ENCODE measurements at places on chromosomes 16 and 17. TPM values are rescaled to one million over a fixed set of nuclear protein-coding genes. Genes with fewer than 3 reads are reported as not detected.

DNA sequence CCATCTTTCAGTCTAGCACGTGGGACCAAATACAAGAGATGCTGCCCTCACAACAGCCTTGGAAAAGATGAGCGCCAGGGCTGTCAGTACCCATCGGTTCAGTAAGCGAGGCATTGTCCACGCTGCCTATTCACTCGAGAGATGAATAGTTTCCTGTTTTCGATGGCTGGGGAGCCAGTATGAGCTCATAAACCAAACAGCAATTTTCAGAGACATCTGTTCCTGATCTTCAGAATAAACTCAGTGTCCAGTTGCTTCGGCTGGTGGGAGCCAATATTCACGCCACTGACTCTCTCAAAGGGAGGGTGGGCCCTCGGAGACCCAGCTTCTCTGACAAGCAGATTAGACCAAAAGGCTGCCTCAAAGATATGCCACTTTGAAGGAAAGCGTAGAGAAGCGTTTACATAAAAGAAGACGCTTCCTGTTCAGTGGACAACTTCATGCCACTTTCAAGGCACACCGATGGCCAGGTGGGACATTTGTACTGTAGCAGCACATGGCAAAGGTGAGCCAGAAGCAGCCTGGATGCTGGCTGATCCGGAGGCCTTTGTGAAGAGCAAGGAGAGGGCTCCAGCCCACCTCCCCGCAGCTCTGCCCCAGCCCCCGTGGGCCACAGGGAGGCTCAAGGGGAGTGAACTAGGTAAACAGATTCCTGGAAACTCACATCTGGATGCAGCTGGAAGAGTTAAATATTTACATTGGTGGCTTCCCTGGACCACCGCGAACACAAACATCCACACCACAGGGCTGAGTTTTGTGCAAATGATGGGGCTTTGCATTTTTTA is 6.0 kb downstream of the TIMM22 start:
- no peak for DNase-seq

DNA sequence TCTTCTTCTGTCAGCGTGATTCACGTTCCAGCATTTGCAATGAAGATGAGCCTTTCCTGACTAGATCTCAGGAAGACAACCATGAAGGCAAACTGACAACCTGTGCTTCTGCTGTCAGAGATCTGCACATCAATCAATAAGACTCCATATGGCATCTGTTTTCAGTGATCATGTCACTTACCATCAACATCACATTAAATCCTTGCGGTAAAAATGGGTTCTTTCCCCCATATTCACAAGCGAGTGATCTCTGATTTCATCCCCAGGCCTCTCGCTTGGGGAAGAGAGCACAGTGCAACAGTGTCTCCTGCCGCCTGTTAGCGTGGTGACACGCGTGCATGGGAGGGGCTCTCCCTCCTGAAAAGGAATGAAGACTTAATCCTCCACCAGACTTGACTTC is 11.1 kb downstream of the NACA2 start:
- no peak for DNase-seq

GRCh38 chr17:37098910-37099664 is 150.3 kb downstream of the AATF start:
- DNase-seq: no peak

- DNase-seq: no peak
Measured at GRCh38 chr17:7041607-7042500, 2.0 kb downstream of the SLC16A11 start.

DNA sequence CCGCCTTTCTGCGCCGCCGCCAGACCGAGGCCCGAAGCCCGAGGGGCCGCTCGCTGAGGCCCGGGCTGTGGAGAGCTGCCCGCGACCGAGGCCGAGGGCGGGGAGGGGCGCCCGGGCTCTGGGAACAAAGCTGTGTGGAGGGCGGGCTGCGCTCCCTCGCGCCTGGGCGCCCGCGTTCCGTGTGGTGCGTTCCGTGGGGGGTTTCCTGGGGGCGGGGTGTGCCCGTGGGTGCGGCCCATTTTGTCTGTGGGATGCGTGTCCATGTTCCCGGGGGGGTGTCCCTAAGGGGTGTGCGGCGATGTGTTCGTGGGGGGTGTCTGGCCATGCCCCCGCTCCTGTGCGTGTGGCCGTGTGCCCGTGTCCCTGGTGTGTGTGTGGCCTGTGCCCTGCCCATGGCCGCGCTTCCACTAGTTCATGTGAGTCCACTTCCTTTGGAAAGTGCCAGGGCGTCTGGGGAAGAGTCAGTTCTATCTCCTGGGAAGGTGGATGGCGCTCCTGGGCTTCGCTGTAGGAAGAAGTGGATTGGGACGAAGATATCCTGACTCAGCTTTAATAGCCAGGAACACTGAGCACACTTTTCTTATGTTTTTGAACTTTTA is 520 bp downstream of the JPT2 start:
- no peak for DNase-seq

DNA sequence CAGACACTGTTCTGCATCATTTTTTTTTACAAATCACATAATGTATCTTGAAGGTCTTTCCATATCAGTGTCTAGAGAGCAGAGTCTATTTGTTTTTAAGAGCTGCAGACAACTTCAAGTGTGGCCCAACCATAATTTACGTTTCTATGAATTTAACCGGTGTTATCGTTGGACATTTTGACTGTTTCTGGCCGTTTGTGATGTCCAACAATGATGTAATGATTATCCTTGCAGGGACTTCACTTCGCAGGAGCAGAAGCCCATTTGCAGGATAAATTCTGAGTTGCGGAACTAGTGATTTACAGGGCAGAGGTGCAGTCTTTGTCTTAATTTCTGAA is 26.9 kb upstream of the HLF start:
- no peak for DNase-seq

DNA sequence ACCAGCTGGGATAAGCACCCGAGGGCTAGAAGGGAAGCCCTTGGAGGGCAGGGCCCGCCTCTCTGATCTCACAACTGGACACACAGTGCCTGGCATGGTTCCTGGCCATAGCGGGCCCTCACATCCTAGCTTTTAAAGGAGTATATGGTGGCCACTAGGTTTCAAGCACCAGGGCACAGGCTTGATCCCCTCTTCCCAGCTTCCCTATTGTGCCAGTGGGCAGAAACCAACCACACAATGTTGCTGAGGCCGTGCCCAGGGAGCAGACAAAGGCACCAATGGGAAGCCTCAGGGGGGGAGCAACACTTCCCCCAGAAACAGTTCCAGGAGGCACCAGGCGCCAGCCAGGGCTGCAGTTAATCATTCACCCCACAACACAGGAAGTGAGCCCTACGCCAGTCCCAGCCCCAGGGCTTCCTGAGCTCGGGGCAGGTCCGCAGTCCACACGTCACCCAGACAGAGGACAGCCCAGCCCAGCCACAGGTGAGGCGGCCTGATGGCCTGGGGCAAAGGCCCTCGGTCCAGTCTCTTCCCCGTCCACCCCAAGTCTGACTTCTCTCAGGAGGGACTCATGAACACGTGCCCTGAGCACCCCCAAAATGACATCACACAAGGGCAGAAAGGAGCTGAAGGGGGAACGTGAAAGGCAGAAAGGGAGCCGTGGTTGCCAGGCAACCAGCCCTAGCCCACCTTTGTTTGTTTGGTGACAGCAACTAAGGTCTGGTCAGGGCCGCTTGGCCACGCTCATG is 12.8 kb downstream of the SMIM5 start:
- no peak for DNase-seq

GRCh38 chr16:28875134-28876018 is 2.9 kb upstream of the ATP2A1 start:
- no peak for DNase-seq

Gene RNF227
- total RNA-seq: 0.80 TPM

Gene IL21R
- total RNA-seq: 0.22 TPM

Gene FADS6
- not detected for total RNA-seq
